ENCODE measurements at places on chromosomes 4 and X.

GRCh38 chrX:130543603-130544325 lies 142.0 kb downstream of the RBMX2 start:
- no peak for DNase-seq

DNA sequence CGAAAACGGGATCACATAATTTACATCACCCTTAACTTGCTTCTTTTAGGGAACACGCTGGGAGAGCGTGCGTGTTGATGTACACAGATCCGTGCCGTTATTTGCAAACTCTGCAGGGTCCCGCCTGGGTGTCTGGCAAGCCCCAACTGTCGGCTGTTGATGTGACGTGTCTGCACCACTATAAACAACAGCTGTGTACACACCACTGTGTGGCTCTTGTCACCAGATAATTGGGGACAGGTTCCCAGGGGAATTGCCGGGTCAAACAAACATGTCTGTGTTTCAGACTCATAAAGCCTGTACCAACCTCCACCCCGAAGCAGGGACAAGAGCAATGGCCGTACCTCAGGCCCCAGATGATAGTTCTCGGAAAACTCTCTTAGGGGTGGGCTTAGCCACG lies 105.0 kb upstream of the AFAP1 start:
- DNase-seq = no peak

GRCh38 chr4:98289375-98289774 lies 28.2 kb downstream of the RAP1GDS1 start:
- no peak for DNase-seq

- no peak for DNase-seq
Measured at GRCh38 chrX:42273387-42273786, 350.0 kb upstream of the CASK start.

DNA sequence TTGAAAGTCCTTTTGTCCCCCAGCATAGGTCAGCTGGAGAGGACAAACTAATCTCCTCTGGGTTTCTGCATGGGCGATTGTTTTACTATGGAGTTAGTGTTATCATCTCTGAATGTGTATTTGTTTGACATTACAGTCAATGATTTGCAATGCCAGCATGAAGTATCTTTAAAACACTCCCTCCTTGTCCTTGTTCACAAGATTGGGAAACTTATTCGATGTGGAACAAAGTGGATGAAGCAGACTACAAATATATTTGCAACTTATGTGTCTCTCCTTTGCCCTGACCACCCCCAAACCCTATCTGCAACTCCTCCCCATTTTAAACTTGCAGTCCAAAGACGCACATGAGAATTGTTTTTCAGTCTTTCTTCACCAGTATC lies 1.5 kb upstream of the PITX2 start:
- no peak for DNase-seq

DNA sequence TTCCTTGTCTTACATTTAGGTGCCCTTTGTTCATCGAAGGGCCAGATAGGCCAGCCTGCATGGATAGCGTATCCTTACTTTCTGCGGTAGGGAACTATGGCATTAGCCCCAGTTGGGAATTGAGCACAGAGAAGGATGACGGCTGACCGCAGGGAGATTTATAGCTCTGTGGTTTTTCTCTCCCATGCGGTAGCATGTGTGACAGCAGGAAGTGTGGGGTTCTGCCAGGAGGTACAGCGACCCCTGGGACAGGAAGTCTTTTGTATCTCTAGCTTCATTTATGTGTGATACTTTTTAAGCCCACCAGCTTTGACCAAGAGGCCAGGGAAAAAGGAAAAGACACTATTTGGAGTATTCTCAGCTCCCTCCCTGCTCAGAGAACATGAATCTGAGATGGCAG lies 33.1 kb downstream of the GAB3 start:
- DNase-seq = no peak

GRCh38 chr4:118967393-118967792 lies 78.7 kb downstream of the SYNPO2 start:
- no peak for DNase-seq

DNA sequence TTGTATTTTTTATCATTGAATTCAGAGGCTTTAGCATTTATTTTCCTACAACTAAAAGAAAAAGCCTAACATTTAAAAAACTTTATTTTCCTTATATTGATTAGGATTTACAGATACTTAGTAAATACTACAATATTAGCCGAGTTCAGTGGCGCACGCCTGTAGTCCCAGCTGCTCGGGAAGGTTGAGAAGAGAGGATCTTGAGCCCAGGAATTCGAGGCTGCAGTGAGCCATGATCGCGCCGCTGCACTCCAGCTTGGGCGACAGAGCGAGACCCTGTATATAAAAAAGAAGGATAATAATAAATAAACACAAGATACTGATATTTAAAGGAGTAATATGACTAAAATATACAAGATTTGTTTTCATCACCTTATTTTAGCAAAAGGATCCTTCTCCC lies 681 bp upstream of the UPF3B start:
- no peak for DNase-seq

DNA sequence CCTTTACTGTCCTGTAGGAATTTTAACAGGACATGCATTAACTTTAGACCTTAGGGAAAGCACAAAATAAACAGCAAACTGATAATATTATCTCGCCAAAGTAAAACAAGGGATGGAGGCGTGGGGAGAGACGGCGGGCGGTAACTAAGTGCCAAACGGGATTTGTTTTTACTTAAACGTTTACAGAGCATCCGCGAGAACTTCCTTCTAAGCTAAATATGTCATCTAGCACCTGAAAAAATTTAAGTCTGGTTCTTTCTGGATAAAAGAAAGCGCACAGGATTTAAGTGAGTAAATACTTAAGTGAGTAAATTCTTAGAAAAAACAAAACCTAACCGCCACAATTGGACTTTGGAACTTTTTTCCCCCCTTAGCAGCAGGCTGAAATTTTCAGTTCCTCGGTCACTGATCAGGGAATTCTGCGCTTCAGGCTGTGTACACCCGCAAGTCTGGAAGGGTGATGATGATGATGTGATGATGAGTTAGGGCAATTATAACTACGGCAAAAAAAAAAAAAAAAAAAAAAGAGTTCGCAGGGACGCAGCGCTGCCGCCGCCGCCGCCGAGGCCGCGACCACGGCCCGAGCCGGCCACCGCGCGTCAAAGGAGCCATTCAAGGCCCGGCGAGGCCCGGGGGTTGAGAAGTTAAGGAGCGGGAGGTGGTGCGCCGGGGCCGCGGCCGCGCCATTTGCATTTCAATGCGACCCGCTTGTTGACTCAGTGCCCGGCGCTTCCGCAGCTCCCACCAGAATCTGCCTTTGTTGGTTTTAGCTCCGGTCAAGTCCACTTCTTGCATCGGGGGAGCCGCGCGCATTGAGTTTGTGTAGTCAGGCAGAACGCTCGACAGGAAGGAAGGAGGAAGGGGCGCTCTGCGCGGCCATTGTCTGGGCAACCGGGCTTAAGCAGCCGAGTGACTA lies 108.8 kb downstream of the SPRY1 start:
- no peak for DNase-seq

DNA sequence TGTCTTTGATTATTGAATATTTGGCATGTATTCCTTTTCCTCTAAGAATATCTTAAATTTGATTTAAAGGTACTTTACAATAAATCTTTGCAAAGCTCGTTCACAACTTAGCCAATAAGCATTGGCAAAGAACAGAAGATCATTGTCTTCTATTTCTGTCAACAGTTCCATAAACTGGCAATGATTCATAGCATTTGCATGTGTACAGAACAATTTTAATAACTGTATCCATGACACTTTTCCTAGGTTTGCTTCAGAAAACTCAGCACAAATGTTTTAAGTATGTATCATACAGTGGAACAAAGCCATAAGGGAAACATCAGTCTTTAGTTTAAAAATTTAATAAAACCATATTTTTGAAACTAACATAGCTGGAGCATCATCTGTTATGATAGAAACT lies 462.7 kb upstream of the RPS6KA3 start:
- no peak for DNase-seq

- no peak for DNase-seq
Measured at GRCh38 chr4:41058426-41058825, 155.9 kb downstream of the APBB2 start.

GRCh38 chr4:1315306-1315705 lies 25.6 kb downstream of the MAEA start:
- no peak for DNase-seq

DNA sequence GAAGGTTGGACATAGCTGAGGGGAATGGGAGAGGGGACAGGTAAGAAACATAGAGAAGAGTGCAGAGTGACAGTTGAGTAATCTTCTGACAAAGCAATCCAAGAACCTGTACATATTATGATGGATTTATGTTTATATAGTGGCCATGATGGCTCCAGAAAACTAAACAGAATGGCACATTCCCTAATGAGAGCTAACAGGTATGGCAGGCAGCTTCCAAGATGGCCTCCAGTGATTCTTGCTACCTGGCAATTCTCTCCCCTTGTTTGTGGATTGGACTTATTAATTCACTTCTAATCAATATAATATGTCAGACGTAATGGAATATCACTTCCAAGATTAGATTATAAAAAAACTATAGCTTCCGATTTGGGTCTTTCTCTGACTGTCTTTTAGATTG lies 359.5 kb downstream of the DTHD1 start:
- DNase-seq = no peak

- no peak for DNase-seq
Measured at GRCh38 chr4:117334451-117335188, 249.2 kb upstream of the TRAM1L1 start.

DNA sequence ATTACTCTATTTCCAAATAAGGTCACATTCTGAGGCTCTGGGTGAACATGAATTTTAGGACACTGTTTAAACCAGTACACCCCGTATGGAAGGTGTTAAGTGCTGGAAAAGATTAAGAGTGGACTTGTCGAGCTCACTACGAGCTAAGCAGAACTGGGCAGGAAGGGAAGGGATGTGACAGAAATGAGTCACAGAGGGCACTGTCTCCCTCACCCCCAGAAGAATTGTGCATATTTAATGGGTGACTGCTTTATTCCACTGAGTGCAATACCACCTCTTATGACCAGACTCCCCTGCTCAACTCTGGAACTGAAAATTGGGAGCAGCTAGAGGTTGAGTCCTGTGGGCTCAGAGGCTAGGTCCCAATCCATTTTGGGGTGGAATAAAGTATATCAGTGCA lies 187.4 kb upstream of the RPS6KA3 start:
- no peak for DNase-seq

GRCh38 chrX:38375891-38376290 lies 23.5 kb downstream of the OTC start:
- DNase-seq = peak; percentile 0

GRCh38 chr4:27128443-27128842 lies 267.8 kb downstream of the STIM2 start:
- no peak for DNase-seq

DNA sequence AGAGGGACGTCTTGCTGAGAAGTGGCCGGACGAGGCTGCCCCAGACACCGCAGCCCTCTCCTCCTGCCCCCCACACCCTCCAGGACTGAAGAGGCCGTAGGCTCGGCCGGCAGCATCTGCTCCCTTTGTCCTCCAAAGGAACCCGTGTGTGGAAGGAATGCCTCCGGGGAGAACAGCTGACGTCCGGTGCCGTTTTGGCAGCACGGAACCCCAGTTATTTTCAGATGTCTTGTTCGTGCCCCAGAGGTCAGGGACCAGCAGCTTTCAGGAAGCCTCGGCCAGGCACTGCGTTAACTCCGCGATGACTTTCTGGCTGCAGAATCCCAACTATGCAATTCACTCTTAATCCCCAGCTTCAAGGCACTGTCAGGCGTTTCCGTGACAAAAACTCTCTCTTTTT lies 10.9 kb upstream of the PPP2R3B start:
- no peak for DNase-seq

DNA sequence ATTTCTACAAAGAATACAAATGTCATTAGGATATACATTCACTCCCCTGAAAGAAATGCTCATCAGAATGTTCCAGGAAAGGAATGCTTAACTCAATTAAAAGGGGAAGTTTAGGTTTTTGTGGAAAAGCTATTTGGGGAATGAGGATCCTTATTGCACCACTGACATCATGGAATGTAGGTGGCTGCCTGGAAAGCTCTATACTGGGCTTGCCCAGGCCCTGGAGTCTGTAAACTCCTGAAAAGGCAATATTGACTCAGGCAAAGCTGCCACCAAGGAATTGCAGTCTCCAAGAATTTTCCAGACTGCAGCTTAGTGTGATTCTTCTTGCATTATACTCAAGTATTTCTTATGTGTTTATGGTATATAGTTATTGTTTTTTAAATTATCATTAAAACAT lies 15.7 kb downstream of the DAPP1 start:
- no peak for DNase-seq

DNA sequence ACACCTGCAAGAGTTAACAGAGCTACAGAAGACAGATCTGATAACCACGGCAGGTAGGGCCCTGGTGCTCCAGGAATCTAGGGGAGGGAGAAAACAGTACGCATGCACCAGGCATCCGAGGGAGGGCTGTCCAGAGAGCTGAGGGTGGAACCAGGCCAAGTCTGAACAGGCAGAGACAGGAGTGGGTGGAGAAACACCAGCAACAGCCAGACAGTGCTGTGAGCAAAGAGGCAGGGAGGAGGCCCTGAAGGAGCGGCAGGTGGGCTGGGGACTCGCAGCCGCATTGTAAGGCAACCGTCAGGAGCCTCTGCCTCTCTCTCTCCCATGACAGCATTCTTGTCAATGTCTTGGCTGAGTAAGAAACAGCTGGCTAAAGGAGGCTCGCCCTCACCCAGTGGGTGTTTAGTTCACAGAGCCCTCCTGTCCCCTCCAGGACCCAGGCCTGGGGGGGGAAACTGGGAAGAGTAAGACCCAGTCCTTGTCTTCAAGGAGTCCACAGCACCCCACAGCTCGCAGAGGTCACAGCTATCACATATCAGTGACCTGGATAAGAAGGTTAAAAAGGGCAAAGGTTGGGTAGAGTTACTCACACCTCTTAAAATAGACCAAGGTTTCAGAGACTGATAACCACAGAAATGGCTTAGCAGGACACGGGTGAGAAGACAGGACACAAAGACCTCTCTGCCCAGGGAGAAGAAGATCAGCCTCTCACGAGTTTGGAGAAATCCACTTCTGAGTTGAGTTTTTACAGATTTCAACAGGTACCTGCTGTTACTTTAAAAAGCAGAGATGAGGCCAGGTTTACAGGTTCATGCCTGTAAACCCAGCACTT lies 10.5 kb downstream of the ACSL1 start:
- DNase-seq = peak; percentile 8

DNA sequence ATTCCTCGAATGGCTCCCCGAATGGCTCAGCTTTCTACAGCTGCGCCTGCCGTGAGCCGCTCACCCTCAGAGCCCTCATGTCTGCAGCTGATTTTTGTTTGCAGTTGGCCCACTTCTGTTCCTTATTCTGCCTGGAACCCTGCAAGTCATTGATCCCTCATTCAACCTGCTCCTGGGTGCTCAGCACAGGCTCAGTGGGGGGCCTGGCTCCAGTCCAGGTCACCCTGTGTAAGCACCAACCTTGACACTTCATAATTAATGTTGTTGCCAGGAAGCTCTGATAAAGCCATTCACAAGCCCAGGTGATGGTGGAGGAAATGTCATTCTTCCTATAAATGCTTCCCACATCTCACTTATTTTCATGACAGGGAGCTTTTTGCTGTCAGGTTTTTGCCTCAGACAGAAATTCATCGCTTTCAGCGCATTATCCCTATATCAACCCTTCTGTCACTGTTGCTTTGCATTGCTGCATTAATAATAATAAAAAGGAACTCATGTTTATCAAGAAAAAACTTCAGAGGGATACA lies 85.7 kb downstream of the F11 start:
- DNase-seq = no peak
